ENCODE measurements at places on chromosomes 2 and 18.

- H3K4me1 ChIP-seq: no peaks in the 10 kb centered on the region
- H3K36me3 ChIP-seq: no peaks in the 10 kb centered on the region
- no peak overlapping the region for H3K27ac ChIP-seq
- no peak for ATAC-seq
- H3K27me3 ChIP-seq: peaks cover 27% of the 10 kb centered on the region
Measured at GRCh38 chr2:94955702-94956101, 69.8 kb upstream of the MAL start.

GRCh38 chr2:98713332-98714015 lies 17.5 kb downstream of the MGAT4A start:
- H3K36me3 ChIP-seq: no peaks in the 10 kb centered on the region
- no peak for ATAC-seq
- H3K27ac ChIP-seq: no peak overlapping the region
- no peak overlapping the region for H3K4me3 ChIP-seq

- H3K36me3 ChIP-seq: no peaks in the 10 kb centered on the region
- no peaks in the 10 kb centered on the region for H3K27me3 ChIP-seq
- H3K4me1 ChIP-seq: no peaks in the 10 kb centered on the region
- no peak overlapping the region for H3K27ac ChIP-seq
- ATAC-seq: no peak
Measured at GRCh38 chr2:96933305-96934181, 52.8 kb downstream of the FAM178B start.

DNA sequence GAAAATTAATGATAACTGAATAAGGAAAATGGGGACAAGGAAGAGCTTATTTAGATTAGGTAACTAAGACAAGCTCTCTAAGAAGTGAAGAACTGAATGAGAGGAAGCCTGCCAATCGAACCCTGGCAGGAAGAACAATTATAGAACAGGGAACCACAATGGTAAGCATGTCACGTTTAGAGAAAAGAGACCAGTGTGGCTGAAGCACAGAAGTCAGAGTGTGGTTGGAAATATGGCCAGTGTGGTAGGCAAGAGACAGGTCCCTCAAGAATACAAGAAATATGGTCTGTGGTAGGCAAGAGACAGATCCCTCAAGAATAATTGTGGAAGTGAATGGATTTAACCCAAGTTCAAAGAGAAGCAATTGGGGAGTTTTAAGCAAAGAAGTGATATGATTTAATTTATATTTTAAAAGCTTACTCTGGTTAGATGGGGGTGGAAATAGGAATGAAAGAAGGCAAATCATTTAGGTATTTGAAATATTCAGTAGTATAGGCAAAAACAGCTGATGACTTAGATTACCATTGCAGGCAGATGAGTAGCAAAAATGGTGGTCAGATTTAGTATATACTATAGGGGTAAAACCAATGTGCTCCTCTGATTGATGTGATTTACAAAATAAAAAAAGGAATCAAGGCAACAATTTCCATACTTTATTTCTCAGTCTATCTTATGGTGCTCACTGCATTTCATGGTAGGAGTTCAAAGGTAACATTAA lies 38.8 kb upstream of the ERMN start:
- no peaks in the 10 kb centered on the region for H3K36me3 ChIP-seq
- H3K4me3 ChIP-seq: no peak overlapping the region
- no peak for ATAC-seq
- H3K27ac ChIP-seq: no peak overlapping the region
- H3K4me1 ChIP-seq: no peaks in the 10 kb centered on the region

GRCh38 chr2:74146929-74147726 lies 584 bp downstream of the BOLA3 start:
- H3K36me3 ChIP-seq: no peaks in the 10 kb centered on the region
- no peaks in the 10 kb centered on the region for H3K4me1 ChIP-seq
- peak overlapping the region; percentile 89 for H3K4me3 ChIP-seq
- H3K27ac ChIP-seq: no peak overlapping the region

DNA sequence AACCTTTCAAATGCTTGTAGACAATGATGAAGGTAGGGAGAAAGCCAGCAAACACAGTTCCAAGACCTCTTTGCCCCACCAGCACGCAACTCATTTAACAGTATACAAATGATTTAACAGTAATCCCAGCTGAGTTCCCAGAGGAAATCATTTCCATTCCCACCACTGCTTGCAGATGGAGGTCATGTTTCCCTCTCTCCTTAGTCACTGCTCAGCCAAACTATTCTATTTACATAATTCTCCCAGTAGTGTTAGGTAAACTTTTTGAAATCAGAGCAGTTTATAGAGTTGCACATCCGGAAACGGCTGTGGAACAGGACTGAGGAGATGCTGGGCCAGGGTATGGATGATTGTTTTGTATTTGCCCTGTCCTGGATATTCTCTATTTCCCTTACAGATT lies 328.5 kb downstream of the FIGN start:
- no peaks in the 10 kb centered on the region for H3K4me1 ChIP-seq
- H3K36me3 ChIP-seq: no peaks in the 10 kb centered on the region
- H3K27ac ChIP-seq: no peak overlapping the region
- ATAC-seq: no peak

DNA sequence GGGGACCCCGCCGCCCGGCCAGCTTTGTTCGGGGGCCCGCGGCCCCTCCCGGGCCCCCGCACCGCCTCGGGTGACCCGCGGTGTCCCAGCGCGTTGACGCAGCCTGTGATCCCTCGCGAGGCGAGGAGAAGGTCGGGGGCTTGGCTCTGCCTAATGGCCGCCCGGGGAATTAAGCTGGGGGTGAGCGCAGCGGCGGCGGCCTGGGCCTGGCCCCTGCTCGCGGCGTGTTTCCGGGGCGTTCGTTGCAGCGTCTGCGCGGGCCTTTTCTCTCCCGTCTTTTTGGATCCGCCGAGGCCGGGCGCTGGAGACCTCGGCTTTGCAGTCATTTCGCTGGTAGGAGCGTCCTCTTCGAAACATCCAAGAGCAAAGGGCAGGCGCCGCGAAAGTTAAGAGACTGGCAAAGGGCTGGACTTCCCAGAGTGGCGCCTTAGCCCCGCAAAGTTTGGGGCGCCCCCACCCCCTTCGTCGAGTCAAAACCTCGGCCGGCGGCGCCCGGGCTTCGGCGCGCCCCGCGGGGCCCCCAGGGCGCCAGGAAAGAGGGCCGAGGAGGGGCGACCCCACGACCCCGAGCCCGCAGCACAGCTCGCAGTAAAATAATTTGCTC lies 1.3 kb downstream of the SALL3 start:
- no peak overlapping the region for H3K4me3 ChIP-seq
- H3K27me3 ChIP-seq: peaks cover 97% of the 10 kb centered on the region
- peaks cover 10% of the 10 kb centered on the region for H3K4me1 ChIP-seq
- no peak for ATAC-seq
- no peaks in the 10 kb centered on the region for H3K36me3 ChIP-seq

DNA sequence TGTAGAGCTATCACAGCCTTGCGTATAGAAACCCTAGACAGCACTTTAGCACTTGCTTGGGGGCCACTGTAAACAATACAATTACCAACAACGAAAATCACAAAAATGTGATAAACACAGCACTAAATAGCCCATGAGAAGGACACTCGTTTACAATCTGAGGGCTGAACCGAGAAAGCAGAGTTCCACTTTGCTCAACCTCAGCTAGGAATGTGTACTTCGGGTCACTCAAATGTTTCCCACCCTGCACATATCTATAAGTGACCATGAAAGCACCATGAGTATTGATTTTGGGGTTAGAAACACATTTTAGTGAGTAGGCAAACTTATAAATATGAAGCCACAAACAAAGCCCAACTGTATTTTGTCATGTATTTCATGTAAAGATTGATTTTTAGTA lies 62.3 kb downstream of the FRZB start:
- no peak overlapping the region for H3K27ac ChIP-seq
- ATAC-seq: no peak
- no peak overlapping the region for H3K4me3 ChIP-seq
- H3K36me3 ChIP-seq: no peaks in the 10 kb centered on the region

DNA sequence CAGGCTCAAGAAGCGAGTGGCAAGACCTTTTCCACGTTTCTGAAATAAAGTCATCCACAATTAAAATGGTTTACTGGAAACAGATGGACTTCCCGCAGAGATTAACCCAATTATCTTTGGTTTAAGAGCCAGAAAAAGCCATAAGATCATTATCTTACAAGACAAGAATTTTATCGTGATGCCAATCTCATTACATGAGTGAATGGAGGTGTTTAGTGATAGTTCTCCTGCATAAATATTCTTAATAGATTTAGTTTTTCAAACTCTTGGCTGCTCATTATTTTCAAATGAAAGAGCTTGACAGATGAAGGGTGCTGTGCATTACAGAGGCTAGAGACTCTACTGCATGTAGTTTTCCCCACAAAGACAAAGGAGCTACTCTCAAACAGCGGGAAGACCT lies 1028.4 kb upstream of the PIK3C3 start:
- H3K36me3 ChIP-seq: no peaks in the 10 kb centered on the region
- H3K27me3 ChIP-seq: no peaks in the 10 kb centered on the region
- no peak overlapping the region for H3K4me3 ChIP-seq
- ATAC-seq: no peak
- no peaks in the 10 kb centered on the region for H3K4me1 ChIP-seq

DNA sequence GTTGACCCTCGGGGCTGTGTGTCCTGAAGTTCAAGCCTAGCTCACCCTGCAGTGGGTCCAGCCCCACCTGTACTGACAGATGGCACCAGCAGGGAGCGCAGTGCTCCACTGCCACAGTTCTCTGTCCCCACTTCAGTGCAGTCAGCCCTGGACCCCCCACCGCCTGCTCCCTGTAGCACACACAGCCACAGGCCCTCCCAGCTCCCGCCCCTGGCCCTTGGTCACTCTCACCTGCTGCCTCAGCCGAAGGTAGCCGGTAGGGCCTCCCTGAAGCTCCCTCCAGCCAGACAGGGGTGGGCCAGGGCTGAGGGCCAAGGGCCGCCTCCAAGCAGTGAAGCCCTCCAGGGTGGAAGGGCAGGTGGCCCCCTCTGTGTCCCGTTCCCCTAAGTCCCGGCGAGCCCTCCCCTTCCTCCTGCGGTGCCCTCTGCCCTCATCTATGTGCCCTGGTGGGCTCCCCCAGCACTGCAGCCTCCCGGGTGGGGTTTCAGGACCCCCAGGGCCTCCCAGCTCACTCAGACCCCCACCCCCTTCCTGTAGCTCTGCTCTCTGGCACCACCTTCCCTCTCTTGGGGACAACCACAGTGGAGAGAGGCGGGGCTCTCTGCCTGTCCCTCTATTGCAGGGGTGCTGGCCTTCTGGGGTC lies 10.8 kb upstream of the ALPP start:
- H3K36me3 ChIP-seq: no peaks in the 10 kb centered on the region
- no peak for ATAC-seq
- peaks cover 23% of the 10 kb centered on the region for H3K27me3 ChIP-seq
- H3K27ac ChIP-seq: no peak overlapping the region
- H3K4me3 ChIP-seq: no peak overlapping the region

DNA sequence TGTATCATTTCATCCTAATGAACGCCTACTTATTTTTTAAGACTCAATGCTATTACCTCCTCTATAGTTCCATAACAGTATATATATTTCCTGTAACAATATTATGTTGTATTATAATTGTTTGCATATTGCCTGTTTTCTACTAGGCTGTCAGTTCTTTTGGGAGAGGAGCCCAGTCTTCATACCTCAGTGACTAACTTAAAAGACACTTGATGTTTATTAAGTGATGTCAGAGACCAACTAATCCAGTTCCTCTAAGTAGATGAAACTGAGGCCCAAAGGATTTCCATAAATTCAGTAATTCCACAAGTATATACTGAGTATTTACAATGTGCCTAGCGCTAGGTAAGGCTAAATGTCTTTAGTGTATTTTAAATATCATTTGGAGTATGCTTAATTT lies 48.9 kb upstream of the AAK1 start:
- H3K27ac ChIP-seq: no peak overlapping the region
- no peaks in the 10 kb centered on the region for H3K4me1 ChIP-seq
- no peak overlapping the region for H3K4me3 ChIP-seq
- H3K27me3 ChIP-seq: no peaks in the 10 kb centered on the region

DNA sequence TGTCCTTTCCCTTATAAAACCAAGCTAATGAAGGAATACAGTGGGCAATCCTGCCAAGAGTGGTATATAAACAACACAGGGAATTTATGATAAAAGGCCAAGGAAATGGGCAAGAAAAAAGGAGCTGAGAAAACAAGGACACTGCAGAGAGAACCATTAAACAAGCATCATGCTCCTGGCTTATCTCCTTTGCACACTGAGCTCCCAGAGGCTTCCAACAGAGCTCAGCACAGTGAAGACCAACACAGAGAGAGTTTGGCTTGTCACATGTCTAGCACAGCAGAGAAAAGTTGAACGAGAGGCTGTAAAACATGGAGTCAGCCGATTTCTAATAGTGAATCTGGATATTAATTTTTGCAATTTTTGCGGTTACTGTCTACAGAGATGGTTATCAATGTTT lies 68.0 kb upstream of the KLF7 start:
- no peaks in the 10 kb centered on the region for H3K27me3 ChIP-seq
- no peak for ATAC-seq
- H3K4me1 ChIP-seq: no peaks in the 10 kb centered on the region
- H3K36me3 ChIP-seq: no peaks in the 10 kb centered on the region

DNA sequence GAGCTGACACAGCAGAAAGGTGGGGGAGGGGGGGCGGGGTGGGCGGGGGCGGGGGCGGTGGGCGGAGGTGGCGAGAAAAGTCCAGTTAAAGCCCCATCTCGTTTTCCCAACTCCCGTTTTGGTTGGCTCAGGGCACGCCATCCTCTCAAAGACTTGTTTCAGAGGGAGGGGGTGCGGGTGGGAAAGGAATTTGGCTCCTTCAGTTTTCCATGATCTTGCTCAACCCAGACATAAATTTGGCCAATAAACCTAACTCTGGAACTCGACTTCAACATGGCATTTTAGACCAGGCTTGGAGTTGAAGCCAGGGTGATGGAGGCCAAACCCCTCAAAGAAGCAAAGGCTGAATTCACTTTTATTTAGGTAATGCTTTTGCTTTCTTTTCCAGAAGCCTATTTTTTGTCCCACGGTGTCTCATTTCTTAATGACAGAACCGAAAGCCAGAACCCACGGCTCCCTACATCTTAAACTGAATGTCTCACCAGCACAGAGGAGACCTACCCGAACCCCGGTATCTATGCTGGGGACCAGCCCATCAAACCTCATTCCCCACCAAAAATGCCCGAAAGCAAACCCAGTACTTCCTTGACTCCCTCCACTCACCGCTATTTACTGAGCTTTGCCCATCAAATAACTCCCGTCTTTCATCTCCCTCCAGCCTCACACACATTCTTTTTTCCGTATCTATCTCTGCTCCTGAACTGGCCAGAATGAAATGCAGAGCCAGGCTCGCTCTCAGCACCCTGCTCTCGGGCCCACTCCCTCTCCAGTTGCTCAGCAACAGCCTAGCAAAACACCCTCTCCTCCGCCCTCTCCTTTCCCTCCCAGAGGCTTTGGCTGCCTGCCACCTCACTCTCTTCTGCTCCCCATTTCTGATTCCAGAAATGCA lies 4.3 kb downstream of the IGFBP5 start:
- peaks cover 83% of the 10 kb centered on the region for H3K4me1 ChIP-seq
- peak overlapping the region; percentile 82 for H3K4me3 ChIP-seq

All from gastroesophageal sphincter (tissue), 4 donors.